Stimulated activated CD8-positive, alpha-beta memory T cell treated with anti-CD3 and anti-CD28 coated beads, Interleukin-4, amount 100 ng/mL, for 1 hour (primary cell): ENCODE measurements at places on chromosomes 1 and 21.

DNA sequence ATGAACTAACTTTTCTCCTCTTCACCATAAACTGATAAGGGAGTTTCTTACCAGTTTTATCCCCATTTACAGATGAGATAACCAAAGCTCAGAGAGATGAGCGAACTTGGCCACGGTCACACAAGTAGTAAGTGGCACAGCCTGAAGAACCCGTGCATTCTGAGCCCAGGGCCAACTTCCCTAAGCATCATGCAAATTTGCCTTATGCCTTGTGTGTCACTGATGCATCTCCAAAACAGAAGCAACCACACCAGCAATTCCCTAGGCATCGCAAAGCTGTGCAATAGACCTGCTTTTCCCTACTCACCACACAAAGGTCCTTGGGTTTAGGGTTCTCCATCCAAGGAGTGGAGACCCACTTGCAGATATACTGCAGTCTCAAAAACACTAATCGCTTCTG, 304.5 kb upstream of the KAZN start:
- no peak for DNase-seq

DNA sequence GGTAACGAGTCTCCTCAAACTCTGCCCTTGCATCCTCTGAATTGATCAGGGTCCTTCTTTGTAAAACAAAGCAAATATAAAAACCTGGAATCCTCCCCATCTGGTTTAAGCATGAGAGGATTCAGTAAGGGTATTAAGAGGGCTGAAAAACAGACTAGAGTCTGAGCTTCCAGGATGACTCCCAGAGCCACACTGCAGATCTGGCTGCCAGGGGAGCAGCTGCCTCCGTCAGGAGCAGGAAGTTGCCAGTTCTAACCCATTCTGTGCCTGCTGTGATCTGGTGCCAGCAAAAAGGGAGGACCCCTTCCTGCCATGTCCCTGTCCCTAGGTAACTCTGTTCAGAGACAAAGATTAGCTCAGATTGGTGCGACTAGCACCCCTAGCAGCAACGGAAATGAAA, 27.5 kb downstream of the SERTAD4 start:
- no peak for DNase-seq

GRCh38 chr1:36913484-36914060, 120.7 kb downstream of the GRIK3 start:
- no peak for DNase-seq

- DNase-seq: no peak
These were observed 45.5 kb downstream of the NCF2 start for GRCh38 chr1:183544598-183545297.

DNA sequence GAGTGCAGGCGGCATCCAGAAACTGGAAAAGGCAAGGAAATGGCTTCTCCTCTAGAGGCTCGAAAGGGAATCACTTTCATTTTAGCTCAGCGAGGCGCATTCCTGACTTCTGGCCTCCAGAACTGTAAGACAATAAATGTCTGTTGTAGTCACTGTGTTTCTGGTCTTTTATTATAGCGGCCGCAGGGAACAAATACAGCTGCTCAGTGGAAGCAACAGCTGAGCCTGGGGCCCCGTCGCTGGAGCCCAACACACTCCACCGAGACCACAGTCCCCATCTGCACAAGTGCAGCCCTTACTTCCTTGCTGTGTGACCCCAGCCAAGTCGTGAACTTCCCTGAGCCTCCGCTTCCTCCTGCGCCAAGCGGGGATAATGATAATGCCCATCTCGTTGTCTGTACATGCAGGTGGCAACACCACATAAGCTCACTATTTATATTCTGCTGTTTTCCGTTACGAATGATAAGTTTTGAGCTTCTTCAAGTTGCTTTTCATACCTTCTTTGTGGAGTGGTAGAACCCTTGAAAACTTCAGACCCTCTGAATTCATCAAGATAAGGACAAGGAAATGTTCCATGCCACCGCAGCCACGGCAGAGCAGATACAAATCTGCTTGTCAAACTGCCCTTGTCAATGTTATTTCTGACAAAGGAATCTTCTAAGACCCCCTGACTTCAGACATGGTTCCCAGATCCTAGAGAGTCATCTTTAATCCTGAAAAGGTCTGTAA, 3.2 kb upstream of the LAPTM5 start:
- DNase-seq: no peak

DNA sequence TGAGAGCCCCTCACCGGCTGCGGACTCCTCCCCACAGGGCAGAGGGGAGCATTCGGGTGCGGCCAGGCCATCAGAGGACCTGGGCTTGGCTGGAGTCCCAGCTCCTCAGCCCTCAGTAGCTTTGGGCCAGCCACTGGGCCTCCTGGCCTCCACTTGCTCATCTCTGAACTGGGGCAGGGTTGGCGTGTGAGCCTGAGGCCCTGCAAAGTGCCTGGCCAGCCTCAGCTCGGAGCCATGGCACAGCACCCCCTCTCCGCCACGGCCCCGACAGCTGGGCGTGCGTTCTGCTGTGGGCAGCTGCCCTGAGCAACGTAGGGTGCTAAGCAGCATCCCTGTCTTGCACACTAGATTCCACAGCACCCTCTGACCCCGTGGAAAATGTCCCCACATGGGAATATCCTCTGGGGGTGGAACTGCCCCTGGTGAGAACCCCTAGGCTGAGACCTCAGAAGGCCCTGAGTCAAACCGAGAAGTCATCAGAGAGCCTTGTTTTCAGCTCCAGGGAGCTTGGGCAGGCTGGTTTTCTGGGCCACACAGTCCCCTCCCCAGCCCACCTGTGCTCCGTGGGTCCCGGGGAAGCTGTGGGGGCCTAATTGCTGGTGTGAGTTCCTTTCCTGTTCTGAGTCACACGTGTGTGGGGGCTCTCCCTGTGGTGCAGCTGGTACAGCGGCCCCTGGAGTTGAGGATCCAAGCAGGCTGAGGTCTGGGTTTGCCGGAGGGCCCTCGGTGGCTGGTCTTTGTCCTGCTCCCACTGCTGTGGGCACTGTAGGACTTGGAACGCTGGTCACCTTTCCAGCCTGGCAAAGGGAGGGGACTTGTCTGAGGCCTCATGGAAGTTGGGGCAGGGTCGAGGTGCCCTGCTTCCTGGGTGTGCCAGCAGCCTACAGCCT, 24.5 kb downstream of the TP73 start:
- DNase-seq: no peak

DNA sequence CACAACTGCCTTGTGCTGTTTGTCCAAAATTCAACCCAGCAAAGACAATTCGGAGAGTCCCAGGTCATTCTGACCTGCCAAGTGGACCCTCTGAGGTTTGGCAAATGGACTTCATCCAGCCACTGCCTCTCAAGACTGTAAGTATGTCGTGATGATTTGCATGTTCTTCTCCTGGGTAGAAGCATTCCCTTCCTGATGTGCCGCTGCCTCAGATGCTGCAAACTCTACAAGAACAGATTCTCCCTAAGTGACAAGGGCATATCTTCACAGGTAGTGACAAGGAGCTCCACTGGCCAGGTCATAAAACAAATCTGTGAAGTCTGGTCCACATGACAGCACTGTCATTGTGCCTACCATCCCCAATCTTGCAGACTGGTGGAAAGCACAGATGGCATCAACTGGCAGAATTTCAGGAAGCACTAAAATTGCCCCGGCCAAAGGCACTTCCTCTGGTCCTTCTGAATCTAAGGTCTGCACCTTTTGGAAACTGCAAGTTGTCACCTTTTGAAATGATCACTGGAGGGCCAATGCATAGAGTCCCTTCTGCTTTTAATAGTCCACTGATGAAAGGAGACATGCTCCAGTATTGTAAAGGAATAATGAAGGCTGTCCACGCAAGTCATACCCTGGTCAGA, 27.4 kb downstream of the POFUT2 start:
- no peak for DNase-seq

DNA sequence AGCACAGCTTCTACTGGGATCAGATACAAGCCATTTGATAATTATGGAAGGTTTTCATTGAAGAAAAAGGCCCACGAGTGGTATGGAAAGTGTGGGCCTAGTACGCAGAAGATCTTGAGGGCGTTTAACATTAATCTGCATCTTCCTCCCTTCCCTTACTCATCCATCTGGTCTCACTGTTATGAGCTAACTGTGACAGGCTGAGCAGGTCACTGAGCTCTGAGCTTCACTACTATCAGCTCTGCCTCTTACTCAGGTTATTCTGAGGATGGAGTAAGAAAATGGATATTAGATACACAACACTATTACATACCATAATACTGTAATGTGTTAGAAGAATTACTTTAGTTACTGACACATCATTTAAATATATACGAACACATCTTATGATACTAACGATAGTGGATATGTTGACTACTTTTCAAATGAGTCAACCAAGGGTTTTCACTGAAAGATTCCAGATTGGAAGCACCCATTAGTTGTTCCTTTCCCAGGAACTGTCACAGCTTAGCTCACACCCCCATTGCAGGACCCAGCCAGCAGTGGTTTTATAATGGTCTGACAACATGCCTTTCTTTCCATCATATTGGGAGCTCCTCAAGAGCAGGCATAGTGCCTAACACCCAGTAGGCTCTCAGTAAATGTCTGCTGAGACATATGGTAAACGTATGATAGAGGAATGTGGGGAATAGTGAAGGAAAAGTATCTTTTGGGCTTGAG, 97.8 kb upstream of the C8B start:
- DNase-seq: no peak

GRCh38 chr1:228930479-228930957, 195.2 kb downstream of the RHOU start:
- no peak for DNase-seq

DNA sequence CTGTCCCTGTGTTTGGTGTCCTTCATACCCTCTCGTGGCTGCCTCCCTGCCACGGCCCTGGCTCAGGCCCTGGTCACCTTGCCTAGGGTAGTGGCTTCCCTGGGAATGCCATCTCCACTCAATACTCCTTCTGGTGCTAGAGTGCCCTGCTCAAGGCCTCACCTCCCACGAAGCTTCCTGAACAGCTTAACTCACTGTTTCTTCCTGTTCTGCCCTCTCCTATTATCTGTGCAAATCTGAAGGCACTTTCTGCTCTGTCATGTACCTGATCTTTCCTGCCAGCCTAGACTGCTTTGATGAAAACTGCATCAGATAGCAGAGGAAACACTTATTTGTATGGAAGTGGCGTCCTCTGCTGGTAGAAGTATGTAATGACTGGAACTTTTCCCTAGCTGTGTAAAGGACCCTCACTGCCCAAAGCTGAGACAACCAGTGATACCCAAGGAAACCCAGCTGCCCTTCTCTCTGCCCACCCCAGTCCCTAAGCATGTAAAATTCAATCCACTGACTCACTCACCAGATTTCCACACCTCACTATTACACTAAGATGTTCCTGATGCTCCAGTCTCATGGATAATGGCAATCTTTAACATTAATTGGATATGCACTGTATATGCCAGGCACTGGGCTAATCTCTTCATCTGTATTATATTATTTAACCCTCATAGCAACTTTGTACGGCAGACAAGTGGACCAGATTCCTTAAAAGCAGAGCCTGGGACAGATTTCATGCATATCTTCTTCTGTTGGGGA, 36.2 kb upstream of the BTG2 start:
- DNase-seq: no peak

- no peak for DNase-seq
These were observed 13.7 kb downstream of the FGR start for GRCh38 chr1:27621051-27621920.

- no peak for DNase-seq
These were observed 288.6 kb upstream of the USP24 start for GRCh38 chr1:55503663-55504305.

GRCh38 chr1:172180501-172181285, 239.8 kb upstream of the C1orf105 start:
- no peak for DNase-seq
